ENCODE measurements at places on chromosomes 13 and 19. TPM values are rescaled to one million over a fixed set of nuclear protein-coding genes. Genes with fewer than 3 reads are reported as not detected.

The CD37 gene
- total RNA-seq = not detected

The PCDH8 gene
- total RNA-seq = 8.1 TPM

The SLC25A30 gene
- total RNA-seq = 5.5 TPM

The TTYH1 gene
- 50.7 TPM for total RNA-seq

The TMED1 gene
- total RNA-seq = 23.0 TPM

The PABPC3 gene
- total RNA-seq = 0.29 TPM

The TMEM38A gene
- 7.6 TPM for total RNA-seq

The PINLYP gene
- total RNA-seq = 6.0 TPM

The CGB2 gene
- not detected for total RNA-seq

The ZNF541 gene
- total RNA-seq = not detected

The MAP3K10 gene
- total RNA-seq = 23.4 TPM

The ZNF528 gene
- 21.8 TPM for total RNA-seq

The ZIC2 gene
- total RNA-seq = 0.59 TPM

The S1PR5 gene
- 0.21 TPM for total RNA-seq

The FFAR2 gene
- total RNA-seq = 2.2 TPM

The PRODH2 gene
- total RNA-seq = 20.6 TPM

The IFNL1 gene
- total RNA-seq = not detected

The MYO16 gene
- 1.0 TPM for total RNA-seq

GRCh38 chr13:104375614-104376013 lies 1309.4 kb upstream of the SLC10A2 start:
- DNase-seq = no peak

DNA sequence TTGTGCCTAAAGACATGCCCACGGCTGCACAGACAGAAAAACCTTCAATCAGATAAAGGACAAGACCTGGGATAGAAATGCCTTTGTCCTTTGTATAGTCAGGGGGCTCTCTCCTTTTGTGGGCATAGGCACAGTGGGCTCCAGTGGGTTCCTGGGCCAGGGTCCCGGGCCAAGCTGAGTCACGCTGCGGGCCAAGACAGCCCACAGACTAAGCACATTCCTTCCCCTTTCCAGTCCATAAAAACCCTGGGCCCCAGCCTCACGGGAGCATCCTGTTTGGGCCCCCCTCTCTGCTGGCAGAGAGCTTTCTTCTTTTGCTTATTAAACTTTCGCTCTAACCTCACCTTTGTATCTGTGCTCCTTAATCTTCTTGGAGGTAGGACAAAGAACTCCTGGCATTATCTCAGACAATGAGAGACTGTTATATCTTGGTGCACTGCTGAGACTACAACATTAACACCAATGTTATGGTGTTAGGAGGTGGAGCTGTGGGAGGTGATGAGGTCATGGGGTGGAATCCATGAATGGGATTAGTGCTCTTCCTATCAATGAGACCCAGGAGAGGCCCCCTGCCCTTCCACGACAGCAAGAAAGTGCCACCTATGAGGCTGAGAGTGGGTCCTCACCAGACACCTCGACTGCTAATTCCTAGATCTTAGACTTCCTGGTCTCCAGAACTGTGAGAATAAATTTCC lies 20.8 kb upstream of the FBXL3 start:
- DNase-seq = no peak

- no peak for DNase-seq
These were observed 5.2 kb upstream of the ADPRHL1 start for GRCh38 chr13:113458253-113459065.

- DNase-seq = no peak
These were observed 169.3 kb downstream of the LHFPL6 start for GRCh38 chr13:39433651-39434050.

DNA sequence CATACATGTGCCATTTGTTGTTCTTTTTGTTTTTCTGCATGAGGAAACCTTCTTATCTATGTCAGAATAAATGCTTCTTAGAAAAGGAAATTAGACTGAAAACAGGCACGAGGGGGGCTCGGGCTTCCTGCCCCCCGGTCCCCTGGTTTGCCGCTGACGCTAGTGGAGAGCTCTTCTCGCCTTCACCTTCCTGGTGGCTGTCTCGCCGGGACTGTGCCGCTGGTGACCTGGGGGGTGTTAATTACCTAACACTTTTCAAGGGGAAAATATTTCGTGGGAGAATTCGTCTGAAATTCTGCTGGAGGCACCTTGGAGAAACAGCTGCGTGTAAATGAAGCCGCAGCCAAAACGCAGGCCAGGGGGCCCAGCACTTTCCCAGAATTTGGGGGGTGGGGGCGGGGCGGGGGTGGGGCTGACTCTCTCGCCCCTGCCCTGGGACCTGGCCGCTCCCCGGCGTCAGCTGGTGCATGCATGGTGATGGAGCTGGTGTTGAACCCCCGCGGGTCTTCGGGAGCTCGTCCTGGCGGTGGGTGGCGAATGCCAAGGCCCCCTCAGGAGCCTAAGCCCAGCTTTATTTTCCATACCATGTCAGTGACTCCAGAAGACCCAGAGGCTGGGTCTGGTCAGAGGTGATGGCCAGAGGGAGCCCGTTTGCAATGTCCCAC lies 58.3 kb upstream of the MCF2L start:
- DNase-seq = no peak

- no peak for DNase-seq
These were observed 1.1 kb downstream of the PRODH2 start for GRCh38 chr19:35811317-35812219.

DNA sequence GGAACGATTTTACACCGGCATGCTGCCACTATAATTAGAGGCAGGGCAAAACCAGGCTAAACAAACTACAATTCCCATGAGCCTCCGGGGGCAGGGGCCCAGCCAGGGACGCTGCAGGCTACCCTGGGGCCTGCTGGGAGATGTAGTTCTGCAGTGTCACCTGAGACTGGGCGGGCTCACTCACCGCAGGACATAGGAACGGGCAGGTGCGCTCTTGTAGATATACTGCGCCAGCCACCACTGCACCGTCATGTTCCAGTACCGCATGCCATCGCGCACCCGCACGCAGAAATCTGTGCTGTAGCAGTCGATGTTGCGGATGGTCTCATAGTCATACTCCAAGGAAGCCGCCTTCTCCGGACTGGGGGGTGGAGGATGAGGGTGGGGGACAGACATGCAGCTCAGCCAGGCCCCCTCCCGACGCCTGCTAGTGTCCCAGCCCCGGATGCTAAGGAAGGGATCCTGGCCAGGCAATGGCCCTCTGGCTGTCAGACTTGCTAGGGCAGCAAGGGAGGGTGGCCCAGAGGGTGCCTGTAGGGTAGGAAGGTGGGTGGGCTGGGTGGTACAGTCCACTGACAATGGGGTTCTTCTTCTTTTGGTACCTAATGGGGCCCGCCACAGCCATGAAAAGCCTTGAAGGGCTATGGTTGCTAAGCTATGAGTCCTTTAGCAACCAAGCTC lies 5.8 kb upstream of the TMC4 start:
- no peak for DNase-seq

GRCh38 chr13:45950386-45951000 lies 98.9 kb upstream of the SIAH3 start:
- no peak for DNase-seq

GRCh38 chr19:290372-291005 lies 714 bp downstream of the PLPP2 start:
- DNase-seq = no peak

GRCh38 chr19:55777528-55777927 lies 8.6 kb downstream of the RFPL4AL1 start:
- DNase-seq = no peak

DNA sequence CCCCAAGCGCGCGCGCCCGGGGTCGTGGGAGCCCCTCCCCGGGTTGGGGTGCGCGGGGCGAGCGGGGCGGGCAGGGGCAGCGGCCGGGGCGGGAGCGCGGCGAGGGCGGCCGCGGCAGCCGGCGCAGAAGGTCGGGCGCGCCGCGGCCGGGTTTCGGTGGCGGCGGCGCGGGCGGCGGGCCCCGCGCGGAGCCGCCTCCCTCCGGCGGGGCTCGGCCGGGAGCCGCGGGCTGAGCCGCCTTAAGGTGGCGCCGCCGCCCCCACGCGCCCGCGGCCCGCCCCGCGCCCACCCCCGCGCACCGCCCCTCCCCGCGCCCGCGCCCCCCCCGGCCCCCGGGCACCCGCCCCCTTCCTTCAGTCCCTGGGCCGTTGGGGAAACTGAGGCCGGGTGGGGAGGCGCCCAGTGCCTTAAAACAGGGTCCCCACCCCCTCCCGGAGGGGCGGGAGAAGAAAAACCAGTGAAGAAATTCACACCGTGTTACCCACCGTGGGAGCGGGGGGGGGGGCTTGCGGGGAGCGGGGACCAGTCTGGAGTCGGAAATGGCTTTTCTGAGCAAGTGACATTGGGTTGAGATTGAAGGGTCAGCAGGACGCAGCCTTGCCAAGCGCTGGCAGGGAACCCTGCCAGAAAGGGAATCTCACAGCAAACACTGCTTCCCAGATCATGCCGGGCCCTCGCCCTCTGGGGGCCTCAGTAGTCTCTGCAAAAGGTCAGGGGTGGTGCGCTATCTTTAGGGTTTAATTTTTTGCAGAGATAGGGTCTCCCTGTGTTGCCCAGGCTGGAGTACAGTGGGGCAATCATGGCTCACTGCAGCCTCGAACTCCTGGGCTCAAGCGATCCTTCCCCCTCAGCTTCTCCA lies at the start of gene TLE2:
Gene TLE2 (minus strand): TSS at position 216 of the 859 bp plus-strand sequence. CDS start 376 bp downstream, outside the sequence.
- DNase-seq = no peak

GRCh38 chr13:49023431-49023830 lies 47.7 kb downstream of the FNDC3A start:
- DNase-seq = no peak

DNA sequence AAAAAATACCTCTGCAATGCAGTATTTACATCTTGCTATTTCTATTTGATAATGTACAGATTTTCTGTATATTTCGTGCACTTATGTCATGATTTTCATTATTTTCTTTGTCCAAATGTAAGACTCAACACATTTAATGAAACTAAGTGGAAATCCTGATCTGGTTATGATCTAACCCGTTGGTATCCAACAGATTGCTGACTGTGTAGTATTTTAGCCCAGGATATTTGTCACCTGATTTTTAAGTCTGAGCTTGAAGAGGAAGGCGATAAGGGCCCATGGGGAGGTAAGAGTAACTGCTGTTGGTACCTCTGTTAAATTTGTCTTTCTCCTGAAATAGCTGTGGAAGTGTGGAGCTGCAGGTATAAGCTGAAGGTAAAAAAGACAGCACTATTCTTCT lies 45.3 kb downstream of the WASF3 start:
- no peak for DNase-seq

DNA sequence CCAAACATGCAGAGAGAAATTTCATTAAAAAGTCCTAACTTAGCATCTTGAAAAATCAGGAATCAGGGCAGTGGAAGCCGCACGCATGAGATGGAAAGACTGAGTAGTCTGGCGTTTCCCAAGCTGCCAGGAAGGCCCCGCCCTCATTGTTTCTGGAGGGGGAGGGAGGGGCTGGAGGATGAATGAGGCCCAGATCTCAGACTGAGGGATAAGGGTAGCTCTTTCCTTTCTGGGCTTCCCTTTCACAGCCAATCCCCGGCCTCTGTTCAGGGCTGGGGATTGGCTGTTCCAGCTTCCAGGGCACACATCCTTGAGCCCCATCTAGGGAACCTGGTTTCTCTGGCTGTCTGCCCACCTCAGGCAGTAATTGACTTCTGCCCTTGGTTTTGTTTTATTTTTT lies 7.3 kb downstream of the C19orf53 start:
- DNase-seq = no peak

DNA sequence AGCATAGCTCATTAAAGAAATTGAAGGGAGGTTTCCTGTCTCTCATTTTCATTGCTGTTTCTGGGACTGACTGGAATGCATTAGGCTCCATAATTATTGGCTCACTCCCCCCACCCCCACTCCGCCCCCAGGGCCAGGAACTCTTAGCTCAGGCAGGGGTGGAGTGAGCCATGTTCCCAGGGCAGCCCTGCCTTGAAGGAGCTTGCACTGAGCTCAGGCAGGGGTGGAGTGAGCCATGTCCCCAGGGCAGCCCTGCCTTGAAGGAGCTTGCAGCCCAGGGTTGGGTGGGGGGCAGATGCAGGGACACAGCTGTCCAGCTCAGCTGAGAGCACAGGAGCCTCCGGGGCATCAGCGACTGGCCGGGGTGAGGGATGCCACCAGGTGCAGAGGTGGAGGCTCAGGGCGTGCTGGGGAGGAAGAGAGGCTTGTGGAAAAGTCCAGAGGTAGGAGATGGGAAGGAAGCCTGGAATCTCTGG lies 39.1 kb upstream of the TFDP1 start:
- DNase-seq = peak; percentile 62

- no peak for DNase-seq
These were observed 13.7 kb downstream of the FAM124A start for GRCh38 chr13:51235756-51236490.

GRCh38 chr13:99160415-99160814 lies 40.2 kb upstream of the UBAC2 start:
- no peak for DNase-seq

DNA sequence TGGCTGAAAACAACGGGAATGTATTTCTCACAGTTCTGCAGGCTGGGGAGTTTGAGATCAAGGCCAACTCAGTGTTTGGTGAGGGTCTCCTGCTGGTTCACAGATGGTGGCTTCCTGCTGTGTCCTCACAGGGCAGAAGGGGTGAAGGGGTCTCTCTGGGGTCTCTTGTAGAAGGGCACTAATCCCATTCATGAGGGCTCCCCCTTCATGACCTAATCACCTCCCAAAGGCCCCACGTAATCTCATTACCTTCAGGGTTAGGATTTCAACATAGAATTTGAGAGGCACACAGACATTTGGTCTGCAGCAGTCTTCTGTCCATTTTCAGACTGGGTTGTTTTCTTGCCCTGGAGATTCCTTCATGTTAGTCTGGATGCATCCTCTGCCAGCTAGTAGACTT lies 11.6 kb downstream of the ZNF444 start:
- DNase-seq = no peak

DNA sequence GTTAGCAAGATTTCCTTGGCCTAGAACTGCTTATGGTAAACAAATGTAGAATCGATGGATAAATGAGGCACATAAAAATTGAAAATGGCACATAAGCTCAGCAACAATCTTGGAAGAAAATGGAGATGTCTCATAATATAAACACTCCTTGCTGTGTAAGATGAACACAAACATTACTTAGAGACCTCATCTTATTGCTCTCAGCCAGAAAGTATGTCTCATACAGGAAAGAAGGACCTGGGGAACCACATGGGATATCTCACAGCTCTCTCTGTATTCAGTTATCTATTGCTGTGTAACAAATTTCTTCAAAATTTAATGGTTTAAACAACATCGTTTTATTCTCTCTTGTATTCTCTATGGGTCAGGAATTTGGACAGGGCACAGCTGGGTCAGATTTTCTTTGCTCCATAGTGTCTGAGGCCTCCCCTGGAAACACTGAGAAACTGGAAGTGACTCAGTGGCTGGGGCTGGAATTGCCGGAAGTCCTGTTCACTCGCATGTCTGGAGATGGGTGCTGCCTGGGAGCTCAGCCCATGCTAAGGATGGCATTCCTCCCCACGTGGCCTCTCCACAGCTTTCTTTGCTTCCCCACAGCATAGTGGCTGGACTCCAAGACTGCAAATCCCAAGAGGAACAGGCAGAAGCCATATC lies 105.1 kb downstream of the NUFIP1 start:
- DNase-seq = no peak
